Glutamatergic neuron (in vitro differentiated cells): ENCODE measurements at places on chromosomes 11 and 22. TPM values are rescaled to one million over a fixed set of nuclear protein-coding genes. Genes with fewer than 3 reads are reported as not detected.

DNA sequence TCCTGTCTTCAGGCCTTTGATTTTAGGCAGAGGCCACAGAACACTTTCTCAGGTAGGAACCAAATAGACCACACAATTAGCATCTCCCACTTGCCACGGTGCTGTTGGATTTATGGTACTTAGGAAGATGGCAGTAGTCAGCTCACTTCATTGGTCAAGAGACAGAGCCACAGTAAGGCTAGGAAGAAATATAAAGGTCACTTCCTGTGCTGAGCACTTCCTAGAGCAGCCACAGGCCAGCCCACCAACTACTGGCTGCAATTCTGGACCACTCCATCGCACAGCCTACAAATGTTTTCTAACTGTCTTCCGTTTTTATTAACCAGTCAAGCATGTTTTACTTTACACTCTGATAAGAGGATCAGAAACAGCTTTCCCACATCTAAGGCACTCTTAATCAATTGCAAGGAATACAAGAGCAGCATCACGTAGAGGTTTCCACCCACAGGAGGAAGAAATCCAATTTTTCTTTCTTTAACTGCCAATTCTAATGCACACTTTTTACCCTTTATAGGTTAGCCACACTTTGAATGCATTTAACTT is 54.7 kb downstream of the ABTB2 start:
- no peak overlapping the region for H3K27ac ChIP-seq
- H3K4me1 ChIP-seq, result peaks cover 14% of the 10 kb centered on the region
- no peaks in the 10 kb centered on the region for H3K36me3 ChIP-seq
- peaks cover under 1% of the 10 kb centered on the region for H3K27me3 ChIP-seq
- H3K4me3 ChIP-seq, result no peak overlapping the region
- no peak for DNase-seq

DNA sequence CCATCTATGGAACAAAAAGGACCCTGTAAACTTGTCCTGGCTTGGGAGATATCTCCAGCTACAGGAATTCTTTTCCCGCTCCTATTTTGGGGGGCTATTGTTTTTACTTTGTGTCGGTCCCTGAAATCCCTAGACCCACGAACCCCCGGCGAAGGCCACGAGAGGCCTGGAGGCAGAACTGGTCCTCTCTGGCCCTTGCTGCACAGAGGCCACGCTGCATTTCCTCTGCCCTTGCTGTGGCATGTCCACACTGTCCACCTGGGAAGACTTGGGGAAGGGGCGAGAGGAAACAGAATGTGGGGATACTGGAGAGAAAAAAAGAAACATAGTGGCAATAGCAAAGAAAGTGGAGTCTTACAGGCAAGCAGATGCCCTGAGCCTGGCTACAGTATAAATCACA is 2.3 kb upstream of the ANO1 start:
- H3K27ac ChIP-seq, result no peak overlapping the region
- H3K36me3 ChIP-seq, result no peaks in the 10 kb centered on the region
- H3K27me3 ChIP-seq, result peaks cover 12% of the 10 kb centered on the region
- no peaks in the 10 kb centered on the region for H3K4me1 ChIP-seq

- peak overlapping the region; percentile 66 for H3K4me3 ChIP-seq
- peak; percentile 57 for DNase-seq
- peaks cover 6% of the 10 kb centered on the region for H3K27me3 ChIP-seq
- H3K27ac ChIP-seq, result peak overlapping the region; percentile 87
Observed at GRCh38 chr11:113446938-113447337, 28.3 kb downstream of the DRD2 start.

CCS gene
- 65.1 TPM for total RNA-seq

DNA sequence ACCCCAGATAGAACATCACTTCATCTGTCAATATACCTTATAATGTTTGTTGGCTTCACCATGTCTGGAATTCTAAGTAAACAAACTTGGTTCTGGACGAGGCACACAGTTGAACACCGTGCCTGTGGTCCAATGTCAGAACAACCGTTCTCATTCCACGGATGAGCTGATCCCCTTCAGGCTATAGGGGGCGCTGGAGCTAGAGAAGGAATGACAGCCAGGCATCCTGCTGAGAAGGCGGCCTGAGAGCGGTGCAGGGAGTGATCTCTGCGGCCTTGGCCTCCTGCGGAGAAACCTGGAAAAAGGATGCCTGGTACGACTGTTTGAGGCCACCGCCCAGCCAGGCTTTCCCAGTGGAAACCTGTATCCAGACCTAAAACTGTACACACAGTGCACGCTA is 48.7 kb downstream of the FDX1 start:
- H3K4me3 ChIP-seq, result no peak overlapping the region
- H3K4me1 ChIP-seq, result no peaks in the 10 kb centered on the region
- H3K27ac ChIP-seq, result no peak overlapping the region
- DNase-seq, result peak; percentile 56
- peaks cover 3% of the 10 kb centered on the region for H3K27me3 ChIP-seq
- peaks cover 4% of the 10 kb centered on the region for H3K36me3 ChIP-seq

GRCh38 chr22:17734187-17734586 is 40.1 kb downstream of the BID start:
- H3K36me3 ChIP-seq, result no peaks in the 10 kb centered on the region
- peaks cover under 1% of the 10 kb centered on the region for H3K27me3 ChIP-seq
- DNase-seq, result no peak
- H3K27ac ChIP-seq, result no peak overlapping the region

IGLL1 gene
- not detected for total RNA-seq

TOLLIP gene
- 67.5 TPM for total RNA-seq

- no peaks in the 10 kb centered on the region for H3K27me3 ChIP-seq
- peaks cover 3% of the 10 kb centered on the region for H3K36me3 ChIP-seq
- DNase-seq, result no peak
- no peak overlapping the region for H3K4me3 ChIP-seq
- H3K27ac ChIP-seq, result no peak overlapping the region
Observed at GRCh38 chr22:49062802-49063544, 764.7 kb downstream of the BRD1 start.

IGSF9B gene
- 209 TPM for total RNA-seq

DNA sequence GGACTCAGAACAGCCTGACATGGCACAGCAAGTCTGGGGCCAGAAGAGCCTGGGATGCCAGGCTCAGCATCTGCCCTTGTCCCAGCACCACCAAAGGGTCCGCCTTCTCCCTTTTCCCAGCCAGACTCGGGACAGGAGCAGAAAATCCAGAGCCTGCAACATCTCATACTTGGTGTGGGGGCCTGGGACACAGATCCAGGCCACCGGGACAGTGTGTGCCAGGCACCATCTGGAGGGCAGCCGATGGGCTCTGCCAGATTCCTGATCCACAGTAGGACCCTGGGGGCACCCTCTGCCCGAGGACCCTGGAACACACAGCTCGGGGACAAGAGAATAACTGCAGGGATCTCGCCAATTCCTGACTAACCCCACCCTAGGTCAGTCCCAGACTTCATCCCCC is 67.7 kb downstream of the PHF21B start:
- no peak overlapping the region for H3K4me3 ChIP-seq
- no peaks in the 10 kb centered on the region for H3K36me3 ChIP-seq
- peaks cover 9% of the 10 kb centered on the region for H3K27me3 ChIP-seq
- H3K27ac ChIP-seq, result no peak overlapping the region

GRCh38 chr11:45889555-45889954 is 4.1 kb downstream of the MAPK8IP1 start:
- no peak overlapping the region for H3K27ac ChIP-seq
- H3K36me3 ChIP-seq, result no peaks in the 10 kb centered on the region
- DNase-seq, result peak; percentile 2
- peaks cover 27% of the 10 kb centered on the region for H3K27me3 ChIP-seq
- peaks cover 62% of the 10 kb centered on the region for H3K4me1 ChIP-seq

TAGLN gene
- 6.1 TPM for total RNA-seq

- H3K4me1 ChIP-seq, result peaks cover 9% of the 10 kb centered on the region
- no peak overlapping the region for H3K4me3 ChIP-seq
- no peak overlapping the region for H3K27ac ChIP-seq
Observed at GRCh38 chr11:8735094-8735493, 52.5 kb downstream of the RPL27A start.

- no peak overlapping the region for H3K4me3 ChIP-seq
- DNase-seq, result no peak
- peaks cover 4% of the 10 kb centered on the region for H3K27me3 ChIP-seq
- no peaks in the 10 kb centered on the region for H3K36me3 ChIP-seq
Observed at GRCh38 chr22:26525946-26526564, 13.8 kb upstream of the TFIP11 start.

- no peaks in the 10 kb centered on the region for H3K4me1 ChIP-seq
- no peak overlapping the region for H3K27ac ChIP-seq
- H3K4me3 ChIP-seq, result no peak overlapping the region
- peak; percentile 60 for DNase-seq
- H3K36me3 ChIP-seq, result peaks cover 6% of the 10 kb centered on the region
Observed at GRCh38 chr11:11157185-11157584, 195.9 kb downstream of the CSNK2A3 start.

PCF11 gene
- total RNA-seq, result 46.7 TPM

DNA sequence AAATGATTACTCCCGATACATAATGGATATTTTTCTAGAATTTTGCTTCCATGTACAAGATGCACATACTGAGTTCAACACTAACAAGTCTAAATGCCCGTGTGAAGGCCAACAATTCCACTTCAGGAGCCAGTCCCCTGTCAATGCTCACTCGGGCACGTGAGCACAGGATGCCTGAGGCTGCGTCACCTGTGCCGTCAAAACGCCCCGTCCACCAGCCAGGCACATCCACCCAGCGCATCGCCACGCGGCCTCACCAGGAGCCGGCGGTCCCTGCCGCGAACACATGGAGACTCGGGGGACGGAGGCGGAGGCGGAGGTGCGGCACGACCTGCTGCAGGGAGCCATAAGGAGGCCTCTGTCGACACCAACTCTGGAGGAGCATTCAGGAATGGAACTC is 9.8 kb downstream of the TOLLIP start:
- H3K4me1 ChIP-seq, result peaks cover 17% of the 10 kb centered on the region
- peak overlapping the region; percentile 20 for H3K4me3 ChIP-seq
- H3K27me3 ChIP-seq, result peaks cover 4% of the 10 kb centered on the region
- no peaks in the 10 kb centered on the region for H3K36me3 ChIP-seq
- H3K27ac ChIP-seq, result no peak overlapping the region

DNA sequence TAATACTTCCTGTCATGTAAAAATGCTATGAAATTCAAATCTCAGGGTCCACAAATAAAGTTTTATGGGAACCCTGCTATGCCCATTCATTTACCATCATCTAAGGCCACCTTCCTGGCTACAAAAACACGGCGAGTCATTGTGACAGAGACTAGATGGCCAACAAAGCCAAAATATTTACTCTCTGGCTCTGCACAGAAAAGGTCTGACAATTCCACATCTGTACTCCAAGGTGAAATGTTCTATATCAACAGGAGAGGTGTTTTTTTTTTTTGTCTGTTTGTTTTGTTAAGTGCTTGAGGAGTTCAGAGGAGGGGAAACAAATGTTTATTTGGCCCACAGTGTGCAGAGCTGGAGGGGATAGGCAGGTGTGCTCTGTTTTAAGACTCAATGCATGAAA is 18.6 kb upstream of the TMA7B start:
- no peaks in the 10 kb centered on the region for H3K27me3 ChIP-seq
- DNase-seq, result no peak
- no peak overlapping the region for H3K4me3 ChIP-seq
- no peak overlapping the region for H3K27ac ChIP-seq

- H3K36me3 ChIP-seq, result no peaks in the 10 kb centered on the region
- H3K4me1 ChIP-seq, result no peaks in the 10 kb centered on the region
- no peaks in the 10 kb centered on the region for H3K27me3 ChIP-seq
- H3K27ac ChIP-seq, result no peak overlapping the region
- DNase-seq, result peak; percentile 48
Observed at GRCh38 chr11:17991783-17992433, 20.9 kb downstream of the SERGEF start.

DNHD1 gene
- 9.3 TPM for total RNA-seq

ALKBH8 gene
- total RNA-seq, result 6.4 TPM

DNA sequence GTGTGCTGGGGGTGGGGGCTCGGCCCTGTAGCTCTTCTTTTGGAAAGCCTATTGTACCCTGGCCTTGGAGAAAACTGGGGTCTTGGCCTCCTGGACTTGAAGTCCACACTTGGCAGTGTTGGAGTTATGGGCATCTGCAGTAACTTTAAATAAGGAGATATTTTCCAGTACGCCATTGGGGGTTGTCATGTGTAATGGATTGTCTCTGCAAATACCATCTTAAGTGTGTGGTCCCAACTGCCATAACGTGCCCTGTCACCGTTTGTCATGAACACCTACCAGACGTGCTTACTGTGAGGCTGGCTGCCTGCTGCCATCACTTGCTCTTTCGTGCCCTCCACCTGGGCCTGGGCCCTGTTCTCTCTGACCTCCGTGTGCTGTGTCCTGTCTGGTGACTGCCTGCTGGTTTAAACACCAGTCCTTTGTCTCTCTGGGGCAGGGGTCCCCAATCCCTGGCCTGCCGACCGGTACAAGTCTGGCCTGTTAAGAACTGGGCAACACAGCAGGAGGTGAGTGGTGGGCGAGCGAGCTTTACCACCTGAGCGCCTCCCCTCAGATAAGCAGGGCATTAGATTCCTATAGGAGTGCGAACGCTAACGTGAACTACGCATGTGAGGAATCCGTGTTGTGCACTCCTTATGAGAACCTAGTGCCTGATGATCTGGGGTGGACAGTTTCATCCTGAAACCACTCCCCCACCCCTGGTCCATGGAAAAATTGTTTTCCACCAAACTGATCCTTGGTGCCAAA is 3.6 kb upstream of the ZDHHC8 start:
- DNase-seq, result no peak
- H3K27ac ChIP-seq, result no peak overlapping the region
- H3K36me3 ChIP-seq, result no peaks in the 10 kb centered on the region
- peaks cover 2% of the 10 kb centered on the region for H3K27me3 ChIP-seq
- no peak overlapping the region for H3K4me3 ChIP-seq

GRCh38 chr11:110435780-110436717 is 6.3 kb downstream of the FDX1 start:
- peaks cover 11% of the 10 kb centered on the region for H3K4me1 ChIP-seq
- no peak for DNase-seq
- no peak overlapping the region for H3K27ac ChIP-seq
- H3K36me3 ChIP-seq, result peaks cover 7% of the 10 kb centered on the region

DNA sequence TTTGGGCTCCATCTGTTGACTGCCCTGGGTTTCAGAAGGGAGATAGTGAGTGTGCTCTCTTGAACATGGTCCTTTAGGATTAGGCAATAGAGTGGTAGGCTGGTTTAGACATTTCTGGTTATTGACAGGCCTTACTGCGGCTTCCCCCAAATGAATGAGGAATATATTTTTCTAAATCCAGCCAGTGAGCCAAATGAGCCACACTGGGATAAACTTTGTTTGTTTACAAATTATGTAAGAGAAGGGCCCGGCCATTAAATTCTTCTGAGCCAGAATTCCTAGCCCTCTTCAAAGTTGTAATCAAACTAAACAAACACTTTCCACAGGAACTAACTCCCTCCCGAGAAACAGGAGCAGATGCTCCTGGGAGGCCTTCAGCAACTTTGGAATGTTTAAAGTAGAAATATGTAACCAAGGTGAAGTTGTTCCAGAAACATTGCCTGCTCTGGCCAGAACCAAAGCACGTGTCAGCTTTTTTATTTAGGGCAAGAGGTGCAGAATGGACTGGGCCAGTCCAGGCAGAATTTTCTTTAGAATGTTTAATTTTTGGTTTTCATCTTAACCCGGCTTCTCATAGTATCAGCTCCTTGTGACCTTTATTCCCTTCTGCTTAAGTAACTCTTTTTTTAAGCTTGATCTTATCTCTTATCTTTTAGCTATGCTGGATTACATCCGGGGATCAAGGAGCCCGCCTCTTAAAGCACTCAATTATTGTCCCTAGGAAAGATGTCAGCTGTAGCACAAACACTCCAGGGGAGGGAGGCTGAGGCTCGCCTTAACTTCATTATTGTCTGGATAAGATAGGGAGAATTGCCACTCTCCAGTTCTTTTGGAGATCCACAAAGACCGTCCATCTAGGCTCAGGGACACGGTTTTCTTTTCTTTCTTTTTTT is 28.7 kb downstream of the ZNRF3 start:
- H3K4me1 ChIP-seq, result peaks cover 35% of the 10 kb centered on the region
- no peak overlapping the region for H3K4me3 ChIP-seq
- H3K27ac ChIP-seq, result no peak overlapping the region
- peaks cover 4% of the 10 kb centered on the region for H3K27me3 ChIP-seq

SDHD gene
- 19.7 TPM for total RNA-seq
